NCI-H69 (cell line): ENCODE measurements at places on chromosomes 5 and 9.

DNA sequence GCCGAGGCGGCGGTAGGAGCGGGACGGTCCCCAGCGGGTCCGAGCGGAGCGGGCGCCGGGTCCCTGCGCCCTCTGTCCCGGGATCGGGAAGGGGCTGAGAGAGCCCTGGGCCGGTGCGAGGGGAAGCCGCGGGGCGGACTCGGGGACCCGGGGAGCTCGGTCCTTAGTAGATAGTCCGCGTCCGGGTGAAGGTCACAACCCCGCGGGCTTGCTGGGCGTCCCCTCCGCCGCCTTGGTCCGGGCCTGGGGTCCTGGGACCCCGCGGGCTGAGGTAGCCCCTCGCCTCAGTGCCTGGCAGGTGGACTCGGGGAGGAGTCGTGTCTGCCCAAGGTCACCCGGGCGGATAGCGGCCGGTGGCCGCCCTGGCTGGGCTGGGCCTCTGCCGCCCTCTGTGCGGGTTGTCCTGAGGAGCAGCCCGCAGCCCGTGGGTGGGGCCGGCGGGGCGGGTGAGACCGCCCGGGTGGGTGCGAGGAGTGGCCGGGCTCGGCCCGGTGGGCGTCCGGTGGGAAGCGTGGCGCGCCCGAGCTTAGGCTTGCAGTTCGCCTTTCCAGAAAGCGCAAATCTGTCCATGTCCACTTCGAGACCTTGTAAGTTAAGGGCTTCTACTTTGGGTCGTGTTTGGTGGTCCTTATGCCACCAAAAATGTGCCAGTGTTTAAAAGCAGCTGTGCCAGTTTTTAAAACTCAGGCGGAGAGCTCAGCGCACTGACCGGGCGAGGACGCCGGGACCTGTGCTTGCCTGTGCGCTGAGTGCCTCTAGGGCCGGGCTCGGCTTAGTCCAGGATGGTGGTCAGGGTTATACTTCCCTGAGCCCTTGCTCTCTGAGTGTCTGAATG lies 554 bp downstream of the SDHA start:
- DNase-seq, result peak; percentile 65

- DNase-seq, result no peak
Measured at GRCh38 chr9:113293285-113293878, 9.8 kb downstream of the RNF183 start.

- DNase-seq, result no peak
Measured at GRCh38 chr9:108967916-108968315, 33.7 kb downstream of the ABITRAM start.

GRCh38 chr5:158384535-158385481 lies 525.9 kb upstream of the CLINT1 start:
- DNase-seq, result no peak

GRCh38 chr5:148147415-148147814 lies 20.9 kb upstream of the SPINK14 start:
- DNase-seq, result peak; percentile 77

GRCh38 chr9:129176701-129177442 lies 1.2 kb downstream of the IER5L start:
- DNase-seq, result peak; percentile 68

- DNase-seq, result peak; percentile 39
Measured at GRCh38 chr5:145774442-145774841, 60.7 kb downstream of the PRELID2 start.

DNA sequence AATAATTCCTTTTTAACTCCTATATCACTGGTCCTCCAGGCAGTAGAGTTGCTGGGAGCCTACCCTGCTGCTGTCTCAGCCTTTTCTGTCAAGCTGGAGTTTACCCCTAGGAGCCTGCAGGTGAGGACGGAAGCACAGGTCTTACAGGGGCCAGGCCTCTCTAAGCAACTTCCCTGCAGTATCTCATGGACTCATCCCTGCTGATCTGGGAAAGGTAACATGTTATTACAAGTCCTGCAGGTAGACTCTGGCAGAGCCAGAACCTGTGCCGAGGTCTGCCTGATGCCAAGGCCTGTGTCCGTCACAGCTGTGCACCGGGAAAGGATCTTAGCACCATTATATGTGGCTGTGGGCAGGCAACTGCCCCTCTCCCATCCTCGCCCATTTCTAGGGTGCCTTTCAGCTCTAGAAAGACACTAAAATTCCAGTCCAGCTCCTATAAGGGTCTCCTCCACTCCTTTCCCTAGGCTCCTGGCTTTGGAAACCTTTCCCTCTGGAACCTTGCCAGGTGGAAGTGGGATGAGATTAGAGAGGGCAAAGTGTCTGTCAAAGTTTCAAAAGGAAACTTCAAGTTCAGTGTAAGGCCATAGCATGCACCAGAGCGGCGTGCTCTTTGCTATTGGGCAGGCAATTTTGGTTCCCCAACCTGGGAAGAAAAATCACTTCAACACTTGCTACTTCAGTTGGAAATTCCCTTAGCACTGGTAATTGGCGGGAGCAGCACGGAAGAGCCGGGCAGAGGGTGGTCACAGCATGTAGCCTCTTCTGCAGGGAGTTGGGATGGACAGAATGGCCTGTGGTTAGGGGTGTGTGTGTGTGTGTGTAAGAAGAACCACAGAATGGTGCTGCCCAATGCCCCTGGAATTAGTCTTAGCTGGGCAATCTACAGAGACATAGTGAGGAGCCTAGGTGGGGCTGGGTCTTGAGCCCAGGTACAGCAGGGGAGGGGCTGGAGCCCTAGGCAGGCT lies 17.5 kb downstream of the TMEM171 start:
- DNase-seq, result peak; percentile 22

DNA sequence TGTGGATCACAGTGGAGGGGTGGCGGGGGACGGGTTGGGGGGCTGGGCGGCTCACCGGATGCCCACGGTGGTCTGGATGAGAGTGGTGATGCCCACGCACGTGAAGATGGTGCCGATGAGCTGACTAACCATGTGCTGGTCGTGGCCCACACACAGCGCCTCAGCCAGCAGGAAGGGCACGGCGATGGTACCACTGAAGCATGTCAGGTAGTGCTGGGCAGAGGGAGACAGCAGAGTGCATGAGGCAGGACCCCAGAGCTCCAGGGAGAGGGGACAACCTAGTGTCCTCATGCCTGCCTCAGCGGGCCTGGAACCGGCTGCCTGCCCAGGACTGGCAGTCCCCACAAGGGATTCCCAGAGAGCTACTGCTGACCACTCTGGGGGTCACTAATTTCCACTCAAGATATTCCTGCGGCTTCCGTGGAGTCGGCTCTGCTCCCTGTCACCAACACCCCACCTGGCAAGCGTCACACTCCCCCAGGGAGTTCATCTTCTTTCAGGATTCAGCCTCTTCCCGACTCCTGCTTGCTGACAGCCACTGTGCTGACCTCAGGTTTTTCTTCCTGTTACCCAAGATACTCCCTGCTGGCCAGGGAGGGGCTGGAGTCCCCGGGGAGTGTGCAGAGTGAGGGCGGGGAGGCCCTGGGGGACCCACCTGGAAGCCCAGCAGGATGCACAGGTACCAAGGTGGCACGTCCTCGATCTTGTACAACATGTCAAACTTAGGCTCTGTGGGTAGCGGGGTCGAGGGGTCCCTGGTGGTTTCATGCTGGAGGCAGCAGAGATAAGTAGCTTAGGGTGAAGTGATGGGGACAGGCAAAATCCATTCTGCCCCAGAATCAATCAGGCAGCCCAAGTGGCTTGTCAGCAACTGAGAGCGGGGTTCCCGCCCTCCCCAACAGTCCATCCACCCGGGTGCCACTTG lies 998 bp downstream of the SLC23A1 start:
- DNase-seq, result peak; percentile 28
